ENCODE measurements at places on chromosomes 2 and 18.

GRCh38 chr2:33420726-33421125 is 55.7 kb upstream of the RASGRP3 start:
- no peak for DNase-seq

GRCh38 chr2:8632755-8633154 is 49.1 kb upstream of the ID2 start:
- no peak for DNase-seq

GRCh38 chr2:23430263-23430662 is 45.3 kb downstream of the KLHL29 start:
- peak; percentile 89 for DNase-seq

- DNase-seq, result no peak
These were observed 232.5 kb upstream of the ZSWIM2 start for GRCh38 chr2:187081461-187081860.

DNA sequence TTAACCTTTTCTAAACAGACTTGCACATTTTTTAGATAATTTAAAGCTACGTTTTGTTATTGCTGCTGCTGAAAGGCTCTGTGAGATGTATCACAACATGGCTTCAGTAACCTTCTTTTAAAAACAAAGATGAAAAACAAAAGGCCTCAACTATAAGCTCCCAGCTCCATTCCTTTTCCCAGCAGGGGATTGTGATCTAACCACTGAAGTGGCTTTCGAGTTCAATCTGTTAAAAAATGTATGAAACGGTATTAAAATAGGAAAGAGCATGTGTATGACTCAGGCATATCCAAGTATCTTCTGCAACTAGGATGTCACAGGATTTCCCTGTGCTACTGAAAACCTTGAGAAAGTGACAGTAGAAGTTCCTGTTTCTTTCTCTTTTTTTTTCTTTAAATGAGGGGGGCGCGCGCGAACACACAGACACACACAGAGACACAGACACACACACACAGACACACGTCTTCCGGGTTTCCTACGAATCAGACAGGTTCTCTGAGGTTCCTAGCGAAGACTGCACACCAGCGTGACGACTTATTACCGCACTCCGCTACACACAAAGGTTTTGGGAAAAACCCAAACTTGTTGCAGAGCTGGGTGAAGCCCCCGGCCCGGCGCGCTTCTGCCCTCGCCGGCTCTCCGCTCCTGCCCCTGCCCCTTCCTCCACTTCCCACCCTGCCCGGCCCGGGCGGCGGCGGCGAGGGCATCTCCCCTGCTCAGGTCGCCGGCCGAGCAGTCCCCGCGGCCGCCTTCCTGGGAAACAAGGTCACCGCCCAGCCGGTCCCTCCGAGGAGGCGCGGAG is 86.8 kb downstream of the RBMS1 start:
- DNase-seq, result no peak

- DNase-seq, result no peak
These were observed 20.6 kb downstream of the ANKRD29 start for GRCh38 chr18:23641937-23642666.

GRCh38 chr2:196170213-196170605 is 1.2 kb downstream of the STK17B start:
- no peak for DNase-seq

DNA sequence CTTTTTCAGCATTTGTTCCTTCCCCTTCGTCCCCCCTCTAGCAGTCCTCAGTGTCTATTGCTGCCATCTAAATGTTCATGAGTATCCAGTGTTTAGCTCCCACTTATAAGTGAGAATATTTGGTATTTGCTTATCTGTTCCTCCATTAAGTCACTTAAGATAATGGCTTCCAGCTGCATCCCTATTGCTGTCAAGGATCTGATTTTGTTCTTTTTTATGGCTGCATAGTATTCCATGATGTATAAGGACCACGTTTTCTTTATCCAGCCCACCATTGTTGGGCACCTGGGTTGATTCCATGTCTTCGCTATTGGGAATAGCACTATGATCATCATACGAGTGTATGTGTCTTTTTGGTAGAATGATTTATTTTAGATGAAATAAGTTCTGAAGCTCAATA is 166.9 kb upstream of the NCK2 start:
- no peak for DNase-seq

DNA sequence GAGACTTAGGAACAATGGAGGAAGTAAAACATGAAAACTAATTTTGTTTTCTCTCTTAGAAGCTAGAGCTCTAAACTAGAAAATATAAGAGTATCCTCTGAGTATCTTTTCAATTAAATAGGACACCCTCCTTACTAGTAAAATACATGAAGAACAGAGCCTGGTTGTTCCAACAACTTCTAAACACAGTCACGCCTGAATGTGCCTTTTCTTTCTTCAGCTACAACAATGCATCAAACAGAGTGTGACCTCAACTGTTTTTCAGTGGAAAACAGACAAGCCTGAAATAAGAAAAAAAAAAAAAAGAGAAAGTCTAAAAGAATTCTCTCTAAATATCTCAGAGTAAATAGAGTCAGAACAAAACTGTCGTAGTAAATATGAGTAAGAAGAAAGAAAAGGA is 928.8 kb downstream of the CNTNAP5 start:
- DNase-seq, result no peak

- DNase-seq, result no peak
These were observed 64.2 kb downstream of the TGOLN2 start for GRCh38 chr2:85263591-85263990.

DNA sequence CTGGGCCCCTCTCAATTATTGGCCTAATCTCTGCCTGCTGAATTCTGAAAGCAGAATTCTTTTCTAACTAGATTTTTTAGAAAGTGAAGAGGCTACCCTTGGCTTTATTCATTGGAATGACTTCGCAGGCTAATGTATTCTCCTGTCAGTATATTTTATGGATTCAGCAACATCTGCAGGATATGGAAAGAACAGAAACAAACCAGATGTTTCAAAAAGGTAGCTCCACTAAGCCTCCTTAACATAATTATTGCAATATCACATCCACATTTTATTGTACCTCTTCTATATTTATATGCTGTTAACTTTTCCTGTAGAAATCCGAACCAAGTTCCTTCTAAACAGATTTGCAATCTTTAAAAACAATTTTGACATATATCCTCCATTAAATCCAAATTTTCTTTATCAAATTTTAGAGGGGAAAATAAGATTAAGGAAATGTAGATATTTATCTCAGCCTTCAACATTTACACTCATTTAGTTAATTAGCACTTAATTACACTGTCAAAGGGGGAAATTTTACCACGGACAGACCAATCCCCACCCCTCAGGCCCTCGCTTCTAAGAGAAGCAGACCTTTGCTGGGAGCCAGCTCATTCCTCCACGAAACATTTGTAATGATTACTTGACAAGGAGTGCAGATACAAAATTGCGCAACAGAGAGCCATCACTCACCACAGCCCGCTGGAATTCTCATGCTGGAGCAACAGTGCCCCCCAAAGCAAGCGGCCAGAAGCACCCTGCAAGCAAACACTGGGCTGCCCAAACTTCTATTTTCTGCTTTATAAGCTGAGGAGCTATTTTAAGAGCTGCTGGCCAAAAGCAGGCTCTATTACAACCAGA is 253.4 kb downstream of the ETAA1 start:
- DNase-seq, result peak; percentile 88

GRCh38 chr2:186717320-186718007 is 23.6 kb downstream of the FAM171B start:
- DNase-seq, result no peak

- no peak for DNase-seq
These were observed 24.4 kb downstream of the NMS start for GRCh38 chr2:100494712-100495111.

- DNase-seq, result no peak
These were observed 791.0 kb downstream of the LRRTM4 start for GRCh38 chr2:76731157-76731556.

GRCh38 chr2:149857344-149857743 is 269.8 kb upstream of the MMADHC start:
- DNase-seq, result no peak

DNA sequence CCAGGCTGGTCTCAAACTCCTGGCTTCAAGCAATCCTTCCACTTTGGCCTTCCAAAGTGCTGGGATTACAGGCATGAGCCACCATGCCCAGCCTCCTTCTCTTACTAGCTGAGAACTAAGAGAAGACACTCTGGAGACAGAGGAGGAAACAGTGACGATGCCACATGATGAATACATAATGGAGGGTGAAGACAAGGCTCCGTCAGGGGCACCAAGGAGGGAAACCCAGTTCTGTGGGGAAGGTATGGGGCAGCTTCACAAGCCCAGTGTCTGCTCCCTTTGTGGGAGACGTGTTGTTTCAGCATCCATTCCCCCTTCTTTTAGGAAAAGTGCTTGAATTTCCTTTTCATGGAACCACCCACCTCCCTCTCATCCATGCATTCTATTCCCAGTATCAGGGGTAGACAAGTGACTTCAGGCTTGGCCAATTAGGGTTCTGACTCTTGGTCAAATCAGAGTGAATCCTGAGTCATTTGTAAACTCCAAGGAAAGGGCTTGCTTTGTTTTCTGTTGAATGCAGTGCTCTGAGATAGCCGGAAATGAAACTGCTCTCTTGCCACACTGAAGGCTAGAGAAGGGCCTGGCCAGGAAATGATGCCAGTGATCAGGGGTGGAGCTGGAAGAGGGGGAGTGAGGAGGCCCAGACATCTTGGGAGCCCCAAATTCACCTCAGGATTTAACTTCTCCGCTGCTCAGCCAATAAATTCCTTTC is 23.7 kb downstream of the TMEM127 start:
- DNase-seq, result no peak

DNA sequence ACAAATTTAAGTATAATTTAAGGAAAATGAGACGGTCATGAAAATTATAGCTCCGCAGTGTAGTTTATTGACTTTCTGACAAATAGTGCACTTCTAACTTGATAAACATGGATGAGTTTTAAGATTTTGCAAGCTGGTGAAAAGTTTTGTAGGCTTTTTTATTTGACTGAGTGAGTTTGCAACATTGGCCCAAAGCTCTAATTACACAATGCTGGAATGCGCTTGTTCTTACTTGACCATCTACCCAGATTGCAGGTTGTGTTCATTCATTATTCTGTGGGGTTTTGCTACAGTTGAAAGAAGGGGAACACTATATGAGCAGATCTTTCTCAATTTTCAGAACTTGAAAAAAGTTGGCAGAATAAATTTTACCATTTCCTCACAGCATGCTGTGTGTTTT is 13.5 kb downstream of the SPOPL start:
- no peak for DNase-seq

- no peak for DNase-seq
These were observed 413.6 kb upstream of the ID2 start for GRCh38 chr2:8268172-8268783.

DNA sequence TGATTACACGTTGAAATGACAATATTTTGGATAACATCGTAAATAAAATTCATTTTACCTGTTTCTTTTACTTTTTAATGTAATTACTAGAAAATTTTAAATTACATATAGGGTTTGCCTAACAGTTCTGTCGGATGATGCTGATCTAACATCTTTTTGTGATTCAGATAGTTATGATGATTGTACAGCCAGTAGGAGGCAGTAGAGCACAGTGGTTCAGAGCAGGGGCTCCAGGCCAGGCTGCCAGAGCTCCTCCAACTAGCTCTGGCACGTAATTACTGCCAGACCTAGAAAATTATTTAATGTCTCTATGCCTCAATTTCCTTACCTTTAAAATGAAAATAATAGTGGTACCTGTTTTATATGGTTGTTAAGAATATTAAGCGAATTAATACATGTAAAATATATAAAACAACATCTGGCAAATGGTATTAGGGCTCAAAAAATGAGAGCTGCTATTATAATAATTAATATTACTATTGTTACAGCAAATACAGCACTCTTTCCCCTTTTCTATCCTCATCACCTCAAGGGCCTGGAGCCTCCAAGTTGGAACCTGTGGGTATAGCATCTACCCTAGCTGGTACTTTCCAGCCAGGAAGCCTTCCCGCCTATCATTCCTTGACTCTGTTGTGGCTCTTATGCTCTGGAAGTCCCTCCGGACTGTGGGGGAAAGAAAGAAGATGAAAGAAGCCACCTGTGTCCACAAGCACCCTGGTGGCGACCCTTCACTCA is 47.7 kb upstream of the PLA2R1 start:
- DNase-seq, result peak; percentile 45

- no peak for DNase-seq
These were observed 20.1 kb downstream of the CTDP1 start for GRCh38 chr18:79699653-79700052.

GRCh38 chr2:9230051-9230802 is 23.6 kb downstream of the ASAP2 start:
- DNase-seq, result no peak

GRCh38 chr18:50955253-50955652 is 12.6 kb upstream of the ELAC1 start:
- no peak for DNase-seq

- DNase-seq, result no peak
These were observed 1081.4 kb upstream of the NRXN1 start for GRCh38 chr2:52113338-52113737.

- DNase-seq, result no peak
These were observed 85.2 kb upstream of the SESTD1 start for GRCh38 chr2:179349670-179350303.

- no peak for DNase-seq
These were observed 686.7 kb downstream of the NR4A2 start for GRCh38 chr2:155645791-155646190.

GRCh38 chr18:3360211-3360610 is 89.8 kb upstream of the TGIF1 start:
- no peak for DNase-seq

DNA sequence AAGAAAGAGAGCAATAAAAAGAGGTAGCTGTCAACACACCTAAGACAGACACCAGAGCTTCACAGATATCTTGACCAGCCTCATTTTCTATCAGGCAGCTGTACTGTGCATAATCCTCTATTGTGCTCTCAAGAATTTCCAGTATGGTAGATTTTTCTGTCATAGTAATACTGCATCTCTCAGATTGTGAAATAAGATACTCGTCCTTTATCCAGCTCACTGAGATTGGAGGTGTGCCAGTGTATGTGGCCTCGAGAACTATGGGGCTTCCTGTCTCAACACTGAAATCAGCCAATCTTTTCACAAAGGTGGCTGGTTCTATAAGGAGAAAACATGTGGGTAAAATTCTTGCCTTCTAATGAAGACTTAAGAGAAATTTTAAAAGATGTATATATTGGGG is 88.9 kb downstream of the TTN start:
- DNase-seq, result no peak

- DNase-seq, result no peak
These were observed 58.9 kb downstream of the RHBDD1 start for GRCh38 chr2:226894752-226895151.

GRCh38 chr2:132593171-132593570 is 76.8 kb downstream of the LYPD1 start:
- DNase-seq, result peak; percentile 10

DNA sequence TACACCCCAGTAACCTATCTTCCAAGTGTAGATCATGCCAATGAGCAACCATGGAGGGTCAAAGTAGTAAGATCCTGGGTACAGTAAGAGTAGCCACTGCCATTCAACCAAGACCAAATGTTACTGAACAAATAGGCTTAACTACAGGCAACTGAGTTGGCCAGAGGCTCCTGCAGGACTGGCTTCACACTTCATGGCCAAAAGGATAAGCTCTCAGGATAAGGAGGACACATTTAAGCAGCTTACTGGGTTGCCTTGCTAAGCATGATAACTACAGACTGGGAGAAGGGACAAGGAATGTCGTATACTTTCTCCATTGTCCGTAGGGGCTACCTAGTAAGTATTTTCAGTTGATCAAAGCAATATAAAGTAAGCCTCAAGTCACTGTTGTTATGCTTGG is 174.7 kb downstream of the INO80D start:
- DNase-seq, result no peak

- no peak for DNase-seq
These were observed 63.3 kb upstream of the ITPRID2 start for GRCh38 chr2:181828122-181828705.
